Activated T-cell treated with anti-CD3 and anti-CD28 coated beads, Interleukin-2, amount 50 U/mL, for 72 hours (primary cell): ENCODE measurements at places on chromosomes 12 and 14.

DNA sequence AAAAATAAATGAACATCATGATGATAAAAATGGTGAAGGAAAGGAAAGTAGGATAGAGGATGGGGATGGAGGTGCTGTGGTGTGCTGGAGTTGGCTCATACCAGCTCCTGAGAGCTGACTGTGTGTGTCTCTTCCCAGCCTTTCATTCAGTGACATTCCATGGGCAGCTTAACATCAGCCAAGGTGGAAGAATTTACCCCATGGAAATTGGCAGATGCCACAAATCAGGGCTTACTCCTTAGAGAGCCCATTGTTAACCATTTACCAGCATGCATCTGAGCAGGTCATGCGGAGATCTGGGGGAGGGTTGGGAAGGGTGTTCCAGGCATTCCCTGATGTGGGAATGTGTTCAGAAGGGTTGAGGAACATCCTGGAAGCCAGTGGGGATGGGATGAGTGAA, 164.7 kb upstream of the MYL2 start:
- DNase-seq, result no peak

GRCh38 chr14:22882529-22883172, 371 bp upstream of the REM2 start:
- peak; percentile 21 for DNase-seq

GRCh38 chr12:24177889-24178288, 228.4 kb upstream of the SOX5 start:
- no peak for DNase-seq

DNA sequence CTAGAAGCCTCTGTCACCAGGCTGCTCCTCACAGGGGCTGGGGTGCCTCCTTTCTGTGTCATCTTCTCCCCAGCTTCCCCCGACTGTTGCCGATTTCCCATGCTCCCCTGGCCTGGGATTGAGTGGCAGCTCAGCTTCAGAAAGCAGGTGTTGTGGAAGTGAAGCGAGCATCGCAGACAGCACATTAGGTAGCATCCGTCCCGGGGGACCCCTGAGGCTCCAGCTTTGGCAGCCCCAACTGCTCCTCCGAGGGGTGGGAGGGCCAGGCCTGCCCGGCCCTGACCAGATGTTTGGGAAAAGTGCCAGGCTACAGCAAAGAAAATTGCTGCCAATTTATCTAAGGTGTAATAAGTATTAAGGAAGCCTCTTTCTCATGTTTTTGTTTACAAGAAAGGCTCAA, 1045.6 kb downstream of the BCL11B start:
- DNase-seq, result no peak

GRCh38 chr12:4809013-4809448, 88.8 kb downstream of the GALNT8 start:
- DNase-seq, result no peak

GRCh38 chr12:10304161-10304574, 3.5 kb upstream of the KLRD1 start:
- peak; percentile 67 for DNase-seq

DNA sequence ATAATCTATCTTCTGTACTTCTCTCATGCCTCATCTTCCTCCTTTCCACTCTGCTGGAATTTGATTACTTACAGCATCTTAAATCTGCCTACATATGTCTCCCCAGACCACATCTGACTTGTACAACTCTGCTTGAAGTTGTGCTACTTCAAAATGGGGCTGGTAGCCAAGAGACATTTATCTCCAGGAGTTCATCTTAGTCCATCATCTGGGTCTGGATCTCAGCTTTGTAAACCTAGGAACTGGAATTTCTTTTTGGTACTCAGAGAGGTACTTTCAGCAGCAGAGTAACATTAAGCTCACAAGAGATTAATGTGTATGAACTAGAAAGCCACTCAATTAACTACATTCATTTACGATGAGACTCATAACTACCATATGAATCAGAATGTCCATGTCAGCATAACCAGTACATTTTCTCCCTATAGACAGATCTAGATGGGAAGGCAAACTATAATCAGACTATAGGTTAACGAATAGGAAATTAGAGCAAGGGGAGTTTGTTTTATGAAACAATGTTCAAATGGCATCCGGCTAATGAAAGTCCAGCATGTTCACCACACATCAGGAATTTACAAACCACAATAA, 178.8 kb downstream of the CEP128 start:
- DNase-seq, result no peak

GRCh38 chr14:93772263-93772662, 16.0 kb downstream of the PRIMA1 start:
- DNase-seq, result no peak

DNA sequence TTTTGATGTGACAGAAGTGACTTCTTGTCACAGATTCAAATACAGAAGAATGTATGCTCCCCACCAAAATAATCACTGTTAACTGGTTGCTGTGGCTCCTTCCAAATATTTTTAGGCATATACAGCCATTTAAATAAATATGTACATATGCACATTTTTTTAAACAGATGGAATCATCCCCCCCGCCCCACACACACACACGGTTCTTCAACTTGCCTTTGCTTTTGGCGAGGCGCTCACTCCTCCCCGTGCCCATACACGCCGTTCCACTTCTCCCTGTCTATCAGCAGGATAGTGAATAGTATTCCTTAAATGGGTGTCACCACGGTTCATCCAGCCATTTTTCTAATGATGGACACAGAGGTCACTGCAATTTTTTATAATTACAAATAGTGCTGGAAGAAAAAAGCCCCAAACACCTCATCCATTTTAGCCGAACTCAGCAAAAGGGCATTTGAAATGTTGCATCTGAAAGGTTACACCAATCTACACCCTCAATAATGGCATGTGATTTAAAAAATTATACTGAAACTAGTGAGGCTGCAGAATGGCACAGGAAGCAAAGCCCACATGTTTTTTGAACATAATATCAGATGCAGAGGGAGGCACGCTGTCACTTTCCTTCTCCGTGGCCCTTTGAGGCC, 39.2 kb upstream of the MEG3 start:
- no peak for DNase-seq

- DNase-seq, result no peak
Observed at GRCh38 chr12:65881348-65881961, 57.2 kb downstream of the HMGA2 start.

GRCh38 chr14:22338381-22338780, 250.6 kb downstream of the DAD1 start:
- no peak for DNase-seq

DNA sequence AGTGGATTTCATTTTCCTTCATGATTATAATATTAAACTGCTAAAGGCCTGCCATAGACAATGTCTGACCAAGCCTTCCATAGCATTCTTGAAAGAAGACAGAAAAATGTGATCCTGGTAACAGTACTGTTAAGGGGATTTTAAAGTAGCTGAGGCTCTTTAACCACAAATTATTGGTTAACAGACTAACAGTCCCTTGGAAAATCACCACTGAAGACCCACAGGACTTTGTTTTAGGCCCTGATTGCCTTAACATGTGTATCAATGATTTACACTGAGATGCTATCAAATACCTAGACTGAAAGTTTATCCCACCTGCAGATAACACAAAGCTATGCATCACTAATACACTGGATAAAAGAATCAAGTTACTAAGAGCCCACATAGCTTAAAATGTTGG, 6.0 kb downstream of the KRT79 start:
- no peak for DNase-seq

DNA sequence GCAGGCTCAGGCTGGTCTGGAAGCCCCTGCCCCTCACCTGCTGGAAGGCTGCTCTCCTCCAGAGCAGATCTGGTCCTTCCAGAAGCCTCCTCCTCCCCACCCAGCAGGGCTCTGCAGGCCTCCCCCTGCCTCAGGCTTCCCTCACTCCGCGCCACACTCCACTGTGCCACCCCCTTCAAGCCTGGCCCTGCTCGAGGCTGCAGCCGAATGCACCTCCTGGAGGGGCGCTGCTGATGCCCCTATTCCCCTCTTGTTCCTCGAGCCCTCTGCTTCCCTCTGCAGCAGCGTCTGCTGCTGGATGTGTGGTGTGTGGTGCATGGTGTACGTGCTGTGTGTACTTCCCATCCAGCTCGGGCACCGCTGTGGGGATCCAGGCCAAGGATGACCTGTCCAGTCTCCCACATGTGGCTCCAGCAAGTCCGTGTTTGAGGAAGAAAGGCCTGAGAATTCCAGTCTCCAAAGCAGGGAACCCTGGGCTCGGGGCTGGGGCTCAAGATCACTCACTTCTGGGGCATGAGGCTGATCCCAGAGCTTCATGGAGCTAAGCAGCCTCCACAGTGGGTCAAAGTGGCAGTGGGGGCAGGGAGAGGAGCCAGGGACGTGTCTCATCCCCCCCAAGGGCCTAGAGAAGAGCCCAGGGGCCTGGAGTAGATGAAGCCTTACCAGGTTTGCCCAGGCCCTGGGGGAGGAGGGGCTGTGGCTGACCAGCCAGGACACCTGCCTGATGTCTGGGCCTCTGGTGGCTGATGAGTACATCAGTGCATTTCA, 136.0 kb upstream of the C14orf180 start:
- no peak for DNase-seq

- no peak for DNase-seq
Observed at GRCh38 chr12:109768901-109769670, 55.5 kb downstream of the FAM222A start.

GRCh38 chr12:28269851-28270250, 79.6 kb downstream of the CCDC91 start:
- no peak for DNase-seq

DNA sequence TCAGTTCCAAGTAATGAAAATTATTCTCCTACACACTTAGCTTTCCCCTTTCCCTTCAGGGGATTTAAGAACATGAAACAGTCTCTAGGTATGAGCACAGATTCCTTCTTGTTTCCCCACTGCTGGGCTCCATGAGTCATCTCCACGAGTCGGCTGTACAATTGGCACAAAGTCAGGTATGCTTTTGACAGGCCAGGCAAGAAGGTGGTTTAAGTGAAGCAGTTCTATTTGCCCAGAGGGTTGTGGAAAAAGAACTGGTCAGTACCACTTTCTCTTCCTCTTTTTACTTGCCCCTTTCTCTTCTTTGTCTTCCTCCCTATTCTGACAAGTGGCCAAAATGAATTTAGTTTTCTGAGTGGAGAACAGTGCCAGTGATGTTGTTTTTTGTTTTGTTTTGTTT, 16.3 kb downstream of the DYNC1H1 start:
- DNase-seq, result peak; percentile 27

DNA sequence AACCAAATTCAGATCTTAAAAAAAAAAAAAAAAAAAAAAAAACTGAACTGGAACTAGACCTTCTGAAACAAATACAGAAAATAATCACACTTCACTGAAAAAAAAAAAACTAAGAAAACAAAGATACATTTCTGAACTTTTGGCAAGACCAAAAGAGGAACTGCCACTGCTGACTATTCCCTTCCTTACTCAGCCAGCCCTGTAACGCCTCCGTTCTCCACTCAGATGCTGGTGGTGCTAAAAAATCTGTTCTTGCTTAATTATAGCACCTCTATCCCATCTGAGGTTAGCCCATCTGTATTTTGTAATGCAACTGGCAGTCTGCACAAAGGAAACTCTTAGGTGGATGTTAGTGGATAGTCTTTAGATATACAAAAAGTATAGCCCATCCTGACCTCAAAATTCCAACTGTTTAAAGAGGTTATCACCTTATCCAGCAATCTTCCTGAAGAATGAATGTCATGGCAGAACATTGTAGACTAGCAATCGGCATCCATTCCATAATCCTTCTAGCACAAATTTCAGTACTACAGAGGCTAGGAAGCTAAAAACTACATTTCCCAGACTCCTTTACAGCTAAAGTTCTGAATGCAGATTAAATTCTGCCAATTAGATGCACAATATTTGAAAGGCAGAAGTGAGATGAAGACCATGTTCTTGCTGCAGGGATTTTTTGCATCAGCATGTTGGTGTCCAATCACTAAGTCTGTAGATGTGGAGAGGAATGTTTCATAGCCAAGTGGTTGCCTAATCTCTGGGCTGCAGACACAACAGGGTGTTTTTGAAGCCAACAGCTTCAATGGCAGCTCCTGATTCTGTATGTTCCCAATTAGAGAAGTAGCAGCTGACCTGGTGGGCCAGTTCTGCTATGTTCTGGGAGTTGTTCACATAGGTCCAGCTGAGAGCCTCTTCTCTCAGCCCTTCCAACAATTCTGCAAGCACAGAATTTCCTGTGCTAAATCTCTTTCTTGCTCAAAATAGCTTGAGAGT, 5.7 kb downstream of the MAP3K9 start:
- DNase-seq, result no peak

GRCh38 chr14:37270629-37271028, 72.9 kb downstream of the MIPOL1 start:
- no peak for DNase-seq

GRCh38 chr12:57477710-57478681, 1.7 kb downstream of the ARHGAP9 start:
- peak; percentile 57 for DNase-seq

GRCh38 chr12:124915239-124916236, 1.1 kb upstream of the UBC start:
- DNase-seq, result no peak

DNA sequence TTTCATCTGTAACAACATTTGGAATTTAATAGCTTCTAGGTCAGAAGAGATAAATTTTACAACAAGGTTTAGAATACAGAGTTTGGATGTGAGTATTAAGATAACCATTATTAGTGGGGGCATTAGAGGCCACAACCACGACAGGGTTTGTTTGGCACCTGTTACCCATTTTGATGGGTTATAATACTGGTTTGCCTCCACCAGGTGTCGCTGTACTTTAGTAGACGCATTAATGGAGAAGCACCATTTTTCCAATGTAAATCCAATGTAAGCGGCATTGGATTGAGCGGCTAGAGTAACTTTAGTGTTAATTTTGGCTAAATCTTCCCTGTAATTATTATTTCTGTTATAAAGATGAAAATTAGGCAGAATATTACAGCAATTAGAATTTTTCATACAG, 136.2 kb downstream of the SLCO1B3 start:
- DNase-seq, result peak; percentile 6

DNA sequence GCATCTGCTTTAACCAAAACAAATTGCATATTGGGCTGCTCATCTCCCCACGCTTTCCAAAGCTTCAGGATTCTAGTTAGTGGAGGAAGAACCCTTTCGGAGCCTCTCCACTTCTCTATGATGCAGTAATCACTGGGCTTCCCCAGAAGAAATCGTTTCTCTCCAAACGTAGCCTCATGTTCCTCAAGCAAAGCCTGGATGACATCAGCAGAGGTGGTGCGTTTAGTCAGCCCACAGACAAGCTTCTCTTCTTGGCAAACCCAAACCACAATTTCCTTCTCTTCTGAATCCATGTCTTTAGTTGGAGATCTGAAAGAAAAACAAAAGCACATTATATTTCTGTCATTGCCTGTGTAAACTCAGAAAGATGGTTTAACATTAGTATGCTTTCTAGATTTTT, 30.6 kb downstream of the RASSF9 start:
- no peak for DNase-seq

GRCh38 chr14:90368946-90369721, 27.7 kb upstream of the CALM1 start:
- DNase-seq, result no peak
